ENCODE measurements at places on chromosomes 12 and 14. TPM values are rescaled to one million over a fixed set of nuclear protein-coding genes. Genes with fewer than 3 reads are reported as not detected.

The KLRC3 gene
- total RNA-seq = not detected

The SSPN gene
- total RNA-seq = 0.27 TPM

The RPS6KL1 gene
- total RNA-seq = 6.1 TPM

The KCNK10 gene
- not detected for total RNA-seq

The ALX1 gene
- 0.09 TPM for total RNA-seq

The NKX2-8 gene
- total RNA-seq = not detected

The GNB3 gene
- 1.5 TPM for total RNA-seq

The ABCC9 gene
- total RNA-seq = 0.19 TPM

The GCN1 gene
- 127 TPM for total RNA-seq

The TPH2 gene
- not detected for total RNA-seq

The OAS2 gene
- total RNA-seq = 5.8 TPM

The DBX2 gene
- not detected for total RNA-seq

The LMNTD1 gene
- total RNA-seq = 0.45 TPM

The DPPA3 gene
- total RNA-seq = not detected

The DTX1 gene
- total RNA-seq = under 0.01 TPM

The KCNJ8 gene
- not detected for total RNA-seq

The BDKRB2 gene
- under 0.01 TPM for total RNA-seq

The POTEG gene
- not detected for total RNA-seq

The TRHDE gene
- total RNA-seq = not detected

The FIGNL2 gene
- total RNA-seq = 0.19 TPM

The PRMT5 gene
- total RNA-seq = 45.9 TPM

The EPYC gene
- not detected for total RNA-seq

All from endothelial cell of coronary artery (primary cell).